ENCODE measurements at places on chromosomes 2 and 18. TPM values are rescaled to one million over a fixed set of nuclear protein-coding genes. Genes with fewer than 3 reads are reported as not detected.

The TUBB8B gene
- total RNA-seq = not detected

The POTEI gene
- total RNA-seq = not detected

The RAMP1 gene
- 8.6 TPM for total RNA-seq

The CCDC68 gene
- total RNA-seq = 16.1 TPM

The THSD7B gene
- total RNA-seq = 0.44 TPM

The CHAC2 gene
- total RNA-seq = 5.5 TPM

The TUBA4B gene
- total RNA-seq = not detected
